ENCODE measurements at places on chromosomes 2 and 18.

- DNase-seq, result no peak
These were observed 40.7 kb upstream of the CABLES1 start for GRCh38 chr18:23094411-23095190.

- DNase-seq, result no peak
These were observed 22.4 kb upstream of the STAT4 start for GRCh38 chr2:191173206-191173605.

DNA sequence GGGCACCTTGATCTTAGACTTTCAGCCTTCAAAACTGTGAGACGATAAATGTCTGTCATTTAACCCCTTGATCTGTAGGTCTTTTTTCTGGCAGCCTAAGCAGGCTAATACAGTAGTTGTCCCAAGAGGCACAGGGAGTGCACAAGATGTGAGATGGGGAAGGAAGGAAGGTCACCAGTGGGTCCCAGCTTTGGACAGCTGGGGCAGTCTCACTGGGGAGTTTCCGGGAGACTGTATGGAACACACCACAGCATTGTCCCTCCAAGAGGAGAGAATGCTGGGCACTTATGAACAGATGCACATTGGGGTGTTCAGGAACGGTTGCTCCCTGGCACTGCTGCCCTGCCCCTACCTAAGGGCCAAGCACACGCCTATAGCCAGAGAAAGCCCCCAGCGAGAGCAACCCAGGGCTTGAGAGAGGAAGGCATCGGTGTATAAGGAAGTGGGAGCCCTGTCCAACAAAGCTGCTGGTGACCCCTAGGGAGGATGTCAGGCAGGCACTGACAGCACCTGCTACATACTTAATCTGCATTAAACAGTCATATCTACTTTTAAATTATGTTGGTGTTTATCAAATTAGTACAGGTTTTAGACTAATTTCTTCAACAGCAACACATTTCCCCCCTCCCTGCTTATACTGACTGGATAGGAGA, 11.6 kb upstream of the NCK2 start:
- DNase-seq, result no peak

GRCh38 chr2:234488913-234489451, 7.9 kb downstream of the ARL4C start:
- DNase-seq, result no peak

DNA sequence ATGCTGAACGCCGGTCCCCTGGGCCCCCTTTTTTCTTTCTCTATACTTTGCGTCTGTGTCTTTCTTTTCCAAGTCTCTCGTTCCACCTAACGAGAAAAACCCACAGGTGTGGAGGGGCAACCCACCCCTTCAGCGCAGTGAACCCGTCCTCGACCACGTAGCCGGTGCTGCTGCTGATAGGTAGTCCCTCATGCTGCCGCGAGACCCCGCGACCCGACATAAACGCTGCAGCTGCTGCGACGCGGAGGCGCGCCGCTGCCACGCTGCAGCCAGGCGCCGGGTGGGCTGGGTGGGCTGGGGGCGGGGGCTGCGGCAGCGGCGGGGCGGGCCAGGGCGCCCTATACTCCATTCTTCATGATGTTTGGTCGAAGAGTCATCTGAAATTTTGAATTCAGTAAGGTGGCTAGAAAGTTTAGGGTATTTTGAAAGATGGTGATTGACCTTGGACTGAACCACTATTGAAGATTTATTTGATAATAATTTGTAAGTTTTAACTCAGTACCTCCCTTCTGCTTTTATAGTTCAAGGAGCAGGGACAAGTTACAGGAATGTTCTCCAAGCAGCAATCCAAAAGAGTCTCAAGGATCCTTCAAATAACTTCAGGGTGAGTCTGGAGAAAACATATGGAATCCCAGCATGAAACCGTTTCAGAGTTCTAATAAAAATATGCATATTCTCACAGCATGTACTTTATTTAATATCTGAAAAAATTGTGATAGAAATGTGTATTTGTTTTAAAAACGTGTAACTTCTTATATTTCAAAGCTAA, 24.1 kb downstream of the CFLAR start:
- DNase-seq, result no peak

DNA sequence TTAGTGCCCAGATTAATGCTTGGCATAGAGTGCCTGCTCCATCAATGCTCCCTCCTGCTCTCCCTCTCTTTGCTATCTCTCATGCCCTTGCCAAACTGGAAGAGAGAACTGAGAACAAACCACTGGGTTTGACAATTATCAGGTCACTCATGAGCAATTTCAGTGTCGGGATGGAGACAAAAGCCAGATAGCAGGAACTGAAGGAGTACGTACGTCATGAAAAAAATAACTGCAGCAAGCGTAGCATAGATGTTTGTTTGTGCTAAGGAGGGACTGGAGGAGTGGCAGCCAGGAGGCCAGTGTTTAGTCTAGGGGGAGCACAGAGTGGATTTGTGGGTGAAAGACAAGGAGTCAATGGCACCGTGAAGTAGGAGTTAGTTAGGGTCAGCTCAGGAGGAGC, 113.3 kb downstream of the POLE4 start:
- DNase-seq, result no peak

DNA sequence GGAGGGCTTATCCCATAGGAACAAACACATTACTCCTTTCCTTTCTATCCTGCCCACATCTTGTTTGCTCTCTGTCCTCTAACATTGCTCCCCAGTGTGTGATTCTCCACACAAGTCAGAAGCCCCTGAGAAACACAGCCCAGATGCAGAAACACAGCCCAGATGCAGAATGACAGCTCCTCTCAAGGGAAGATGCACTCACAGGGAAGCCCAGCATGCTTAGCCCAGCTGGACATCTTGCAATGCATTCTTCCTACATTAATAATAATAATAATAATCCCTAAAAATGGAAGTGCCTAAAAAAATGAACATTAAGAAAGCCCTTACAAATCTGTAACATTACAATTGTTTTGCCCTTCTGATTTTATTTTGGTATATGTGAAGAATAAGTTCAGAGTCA, 172.1 kb downstream of the CBLN2 start:
- no peak for DNase-seq

DNA sequence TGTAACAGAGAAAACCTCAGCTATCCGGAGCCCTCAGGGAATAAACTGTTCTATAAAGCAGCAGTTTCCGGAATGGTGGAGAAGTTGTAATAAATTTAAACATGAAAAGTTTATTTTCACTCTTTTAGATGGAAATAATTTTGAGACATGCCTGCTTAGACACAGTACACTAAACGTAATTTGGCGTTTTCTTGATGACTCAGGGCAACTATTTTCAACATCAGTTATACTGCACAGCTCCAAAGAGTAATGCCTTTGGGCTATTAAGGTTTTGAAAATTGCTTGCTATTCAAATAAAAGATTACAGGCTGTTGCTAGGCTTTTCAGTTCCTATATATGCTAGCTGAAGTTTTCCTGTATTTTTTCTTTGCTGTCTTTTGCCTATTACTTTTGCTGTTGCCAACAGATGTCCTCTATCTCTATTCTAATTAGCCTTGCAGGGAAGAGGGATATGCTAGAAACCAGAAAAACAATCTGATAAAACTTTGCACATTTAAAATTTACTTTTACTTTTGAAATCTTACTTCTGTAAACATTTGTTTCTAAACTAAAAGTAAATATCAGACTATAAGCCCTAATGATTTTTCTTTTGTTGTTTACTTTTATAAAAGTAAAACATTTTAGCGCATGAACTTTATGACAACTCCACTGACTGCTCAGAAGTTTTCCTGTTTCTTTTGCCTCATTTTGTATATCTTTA, 113.4 kb upstream of the WDSUB1 start:
- no peak for DNase-seq

DNA sequence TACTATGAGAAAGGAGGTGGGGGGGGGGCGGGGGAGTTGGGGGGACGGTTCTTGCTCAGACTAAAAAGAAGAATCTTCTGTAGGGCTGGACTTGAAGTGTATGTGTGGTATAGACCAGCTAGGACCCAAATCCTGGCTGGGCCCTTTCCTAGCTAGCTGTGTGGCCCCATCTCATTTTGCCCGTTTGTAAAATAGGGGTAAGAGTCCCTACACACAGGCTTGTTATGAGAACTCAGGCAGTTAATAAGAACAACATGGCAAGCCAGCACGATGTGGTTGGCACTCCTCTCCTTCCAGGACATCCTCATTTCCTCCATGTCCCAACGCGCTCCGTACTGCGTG, 1.1 kb downstream of the EVA1A start:
- no peak for DNase-seq

DNA sequence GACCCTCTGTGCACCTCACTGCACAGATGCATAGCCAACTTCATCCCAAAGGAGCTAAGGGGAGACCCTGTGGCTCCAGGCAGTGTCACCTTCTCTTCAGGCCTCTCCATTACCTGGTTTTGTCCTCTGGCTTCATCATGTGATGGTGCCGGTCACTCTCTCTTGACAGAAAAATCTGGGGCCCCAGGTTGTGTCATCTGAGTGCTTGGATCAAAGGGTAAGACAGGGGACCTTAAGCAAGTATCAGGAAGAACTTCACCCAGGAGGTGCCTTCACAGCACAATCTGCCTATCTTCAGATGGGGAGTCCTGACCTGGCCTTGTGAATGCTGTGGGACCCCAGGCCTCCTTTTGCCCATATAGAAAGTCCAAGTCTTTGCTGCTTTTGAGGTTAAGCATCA, 104.4 kb downstream of the POLR1A start:
- no peak for DNase-seq

GRCh38 chr18:24220318-24220688, 81.4 kb downstream of the CABYR start:
- no peak for DNase-seq

- no peak for DNase-seq
These were observed at the start of gene SEMA4C for GRCh38 chr2:96869822-96870625. SEMA4C (minus strand) TSS chr2:96870080; CDS start chr2:96867886, 2,194 bp downstream.

- DNase-seq, result no peak
These were observed 306.8 kb downstream of the CELF4 start for GRCh38 chr18:37258819-37259218.

DNA sequence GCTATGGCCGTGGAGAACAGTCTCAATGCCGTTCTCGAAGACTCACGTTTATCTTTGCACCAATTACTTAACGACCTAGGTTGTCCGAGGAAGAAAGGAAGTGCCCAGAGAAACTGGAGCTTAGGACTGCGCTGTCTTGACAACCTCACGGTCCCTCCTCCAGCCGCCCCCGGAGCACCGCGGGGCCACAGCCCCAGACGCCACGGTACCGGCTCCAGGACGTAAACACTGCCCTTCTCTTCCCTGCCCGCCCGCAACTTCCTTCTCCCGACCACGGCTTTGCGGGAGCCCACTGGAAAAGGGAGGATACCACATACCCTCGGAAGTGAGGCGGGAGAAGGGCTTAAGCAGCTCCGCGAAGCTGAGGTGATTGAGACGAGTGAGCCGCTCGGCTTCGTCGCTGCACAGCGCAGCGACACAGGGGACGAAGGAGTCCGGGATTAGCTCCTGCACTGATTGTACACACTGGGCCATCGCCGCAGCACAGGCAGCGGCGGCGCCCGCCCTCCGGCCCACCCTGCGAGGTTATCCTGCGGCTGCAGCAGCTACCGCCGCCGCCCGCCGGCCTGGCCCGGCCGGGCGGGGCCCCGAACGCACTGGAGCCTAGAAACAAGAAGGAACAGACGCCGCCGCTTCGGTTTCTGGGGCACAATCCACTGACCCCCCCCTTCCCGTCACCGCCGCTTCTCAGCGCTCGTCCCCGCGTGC, 483 bp downstream of the TRAPPC8 start:
- no peak for DNase-seq

DNA sequence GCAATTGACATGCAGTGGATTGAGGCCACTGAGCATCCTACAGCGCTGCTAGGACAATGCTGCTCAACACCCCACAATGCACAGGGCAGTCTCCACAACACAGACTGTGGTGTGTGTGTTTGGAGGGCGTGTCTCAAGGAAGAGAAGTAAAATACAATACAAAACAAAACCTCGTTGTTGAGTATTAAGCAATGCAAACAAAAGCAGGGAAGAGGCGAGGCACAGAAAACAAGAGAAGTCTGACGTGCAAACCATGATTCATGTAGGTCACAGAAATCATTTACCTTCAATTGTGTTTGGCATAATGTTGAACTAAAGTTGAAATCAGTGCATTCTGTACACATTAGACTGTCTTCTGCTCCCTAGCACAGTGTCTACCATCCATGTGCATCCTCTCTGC, 260.9 kb downstream of the PHLPP1 start:
- no peak for DNase-seq

GRCh38 chr18:12468445-12468844, 60.7 kb downstream of the PRELID3A start:
- DNase-seq, result no peak

DNA sequence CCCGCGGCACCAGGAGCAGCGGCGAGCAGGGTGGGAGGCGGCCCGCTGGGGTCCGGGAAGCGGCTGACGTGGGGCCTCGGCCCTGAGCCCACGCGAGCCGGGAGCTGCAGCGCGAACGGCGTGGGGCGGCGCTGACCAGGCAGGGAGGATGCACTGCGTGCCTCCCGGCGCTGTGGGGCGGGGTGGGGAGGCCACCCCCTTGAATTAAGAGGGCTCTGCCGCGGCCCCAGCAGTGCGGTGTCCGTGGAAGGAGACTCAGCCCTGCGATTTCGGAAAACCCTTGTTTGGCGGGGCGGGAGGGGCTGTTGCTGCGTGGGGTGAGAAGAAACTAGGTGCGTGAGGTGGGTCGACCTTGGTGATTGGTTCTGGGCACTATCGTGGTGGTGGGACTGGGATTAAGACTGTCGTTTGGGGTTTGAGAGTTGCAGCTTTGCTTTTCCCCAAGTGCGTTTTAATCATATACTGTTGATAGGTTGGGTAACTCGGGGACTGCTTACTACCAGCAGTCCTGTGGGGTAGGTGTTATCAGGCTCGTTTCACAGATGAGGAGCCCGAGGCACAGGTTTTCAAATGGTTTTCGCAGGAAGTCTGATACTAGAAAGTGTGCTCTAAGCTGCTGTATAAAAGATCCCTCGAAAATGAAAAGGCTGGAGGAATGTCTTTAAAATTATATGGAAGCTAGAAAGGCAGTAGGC, 722 bp downstream of the ACSL3 start:
- DNase-seq, result no peak

GRCh38 chr2:109244304-109244582, 115.2 kb downstream of the SH3RF3 start:
- DNase-seq, result no peak

DNA sequence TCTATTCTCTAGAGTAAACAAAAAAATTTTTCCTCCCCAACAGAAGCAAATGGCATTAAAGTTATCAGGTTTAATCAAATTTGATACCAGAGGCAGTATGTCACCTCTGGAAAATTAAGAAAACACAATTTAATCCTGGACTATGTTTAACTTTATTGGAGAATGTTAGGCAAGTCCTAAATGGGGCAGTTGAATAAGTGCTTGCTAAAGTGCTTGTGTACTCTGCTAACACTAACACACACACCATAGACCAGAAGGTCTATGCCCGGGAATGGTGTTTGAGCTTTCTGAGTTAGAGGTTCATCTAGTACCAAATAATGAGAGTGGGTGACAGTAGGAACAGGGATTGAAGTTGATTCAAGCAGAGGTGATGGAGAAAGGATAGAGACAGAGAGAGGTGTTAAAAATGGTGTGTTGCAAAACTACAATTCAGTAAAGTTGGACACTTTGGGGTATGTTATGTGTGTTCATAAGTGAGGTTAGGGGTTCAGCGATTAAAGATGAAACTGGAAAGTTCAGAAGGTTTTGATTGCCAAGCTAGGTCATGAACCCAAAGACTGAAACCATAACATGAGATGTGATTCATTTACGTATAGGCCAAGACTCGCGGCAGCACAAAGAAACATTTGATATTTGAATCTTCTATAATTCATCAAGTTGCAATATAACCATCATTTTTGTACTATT, 40.5 kb upstream of the PEX13 start:
- DNase-seq, result no peak
